ENCODE measurements at places on chromosomes 16 and 17.

GRCh38 chr16:85159179-85159980, 47.1 kb upstream of the CIBAR2 start:
- no peak for DNase-seq

- DNase-seq, result no peak
Observed at GRCh38 chr17:50265690-50266315, 8.5 kb upstream of the TMEM92 start.

GRCh38 chr17:66983414-66984021, 19.0 kb downstream of the CACNG4 start:
- DNase-seq, result peak; percentile 57

GRCh38 chr16:71576971-71577370, at the start of gene TAT:
Gene TAT, minus strand, starts transcription at chr16:71577092. Its CDS starts 677 bp downstream, at chr16:71576415.
- DNase-seq, result no peak

DNA sequence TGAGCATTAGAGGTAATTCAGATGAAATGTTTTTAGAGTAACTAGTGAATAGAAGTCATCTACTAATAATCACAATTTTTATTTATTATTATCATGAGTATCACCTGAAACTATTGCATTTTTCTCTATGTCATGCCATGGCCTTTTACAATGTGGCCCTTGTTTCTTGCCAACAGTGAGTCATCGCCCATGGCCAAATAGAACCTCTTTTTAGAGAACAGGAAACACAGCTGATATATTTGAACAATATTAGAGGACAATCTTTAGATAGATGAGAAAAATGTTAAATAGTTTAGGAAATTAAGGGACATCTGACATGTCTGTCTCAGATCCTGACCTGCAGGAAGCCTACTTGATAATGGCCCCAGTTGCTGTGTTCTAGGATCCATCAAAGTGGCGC, 1584.4 kb upstream of the GOT2 start:
- DNase-seq, result no peak

GRCh38 chr16:77548766-77549165, 113.9 kb upstream of the ADAMTS18 start:
- no peak for DNase-seq

DNA sequence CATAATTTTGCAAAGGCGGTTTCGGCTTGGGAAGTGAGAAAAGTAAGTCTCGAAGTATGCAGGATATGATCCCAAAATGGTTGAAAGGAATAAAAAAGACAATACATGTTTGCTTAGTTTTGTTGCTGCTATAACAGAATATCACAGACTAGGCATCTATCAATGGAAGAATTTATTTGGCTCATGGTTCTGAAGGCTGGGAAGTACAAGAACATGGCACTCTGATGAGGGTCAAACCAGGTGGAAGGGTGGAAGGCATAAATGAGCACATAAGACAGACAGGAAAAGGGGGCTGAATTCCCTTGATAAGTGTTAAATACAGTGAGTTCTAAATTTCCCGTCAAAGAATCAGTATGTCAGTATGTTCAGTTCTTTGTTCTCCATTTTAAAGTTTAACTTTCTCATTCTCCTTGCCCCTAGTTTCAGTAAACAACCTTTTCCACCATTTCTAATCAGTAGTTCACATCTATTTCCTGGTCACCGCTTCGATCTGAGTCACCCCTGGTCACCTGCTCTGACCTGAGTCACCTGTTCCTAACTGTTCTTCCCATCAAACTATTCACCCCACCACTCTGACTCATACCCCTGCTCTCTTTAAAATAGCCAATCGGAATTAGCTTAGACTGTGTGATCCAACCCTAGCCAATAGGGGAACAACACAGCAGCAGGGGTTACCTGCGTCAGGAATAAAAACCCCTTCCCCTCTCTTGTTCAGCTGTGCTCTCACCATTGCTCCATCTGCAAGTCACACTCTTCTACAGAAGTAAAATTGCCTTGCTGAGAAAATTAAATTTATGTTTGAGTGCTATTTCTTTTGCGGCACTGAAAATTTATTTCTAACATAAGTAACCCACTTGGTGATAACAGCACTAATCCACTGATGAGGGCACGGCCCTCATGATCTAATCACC, 240.8 kb downstream of the STX8 start:
- no peak for DNase-seq

DNA sequence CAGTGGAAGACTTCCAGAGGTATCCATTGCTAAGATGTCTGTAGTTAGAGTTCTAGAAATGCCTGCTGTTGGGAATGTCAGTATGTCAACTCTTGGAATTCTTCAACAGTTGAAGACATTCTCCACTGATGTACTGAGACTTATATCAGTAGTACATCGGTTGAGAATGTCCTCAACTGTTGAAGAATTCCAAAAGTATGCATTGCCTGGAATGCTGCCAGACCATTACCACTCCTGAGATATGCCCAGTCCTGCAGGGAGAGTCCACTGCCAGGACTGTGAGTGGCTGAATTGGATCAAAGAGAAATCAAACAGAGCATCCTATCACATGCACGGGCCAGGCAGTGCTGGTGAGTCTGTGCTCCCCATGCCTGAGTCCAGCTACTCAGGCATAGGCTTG, 42.0 kb downstream of the IL21R start:
- no peak for DNase-seq

DNA sequence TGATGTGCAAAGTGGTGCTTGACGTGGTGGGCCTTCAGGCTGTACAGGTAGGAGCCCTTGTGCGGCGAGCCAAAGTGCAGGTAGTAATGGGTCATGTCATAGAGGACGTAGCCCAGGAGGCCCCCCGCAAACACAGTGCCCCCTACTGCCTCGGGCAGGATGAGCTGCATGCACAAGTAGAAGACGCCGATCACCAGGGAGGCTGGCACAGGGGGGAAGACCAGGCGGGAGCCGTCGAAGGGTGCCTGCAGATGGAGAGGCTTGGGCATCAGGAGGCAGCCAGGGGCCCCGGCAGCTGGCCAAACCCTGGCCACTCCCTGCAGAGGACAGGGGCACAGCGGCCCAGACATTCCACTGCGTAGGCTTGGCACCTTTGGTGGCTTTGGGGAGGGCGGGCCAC, 15.7 kb upstream of the MLKL start:
- no peak for DNase-seq

DNA sequence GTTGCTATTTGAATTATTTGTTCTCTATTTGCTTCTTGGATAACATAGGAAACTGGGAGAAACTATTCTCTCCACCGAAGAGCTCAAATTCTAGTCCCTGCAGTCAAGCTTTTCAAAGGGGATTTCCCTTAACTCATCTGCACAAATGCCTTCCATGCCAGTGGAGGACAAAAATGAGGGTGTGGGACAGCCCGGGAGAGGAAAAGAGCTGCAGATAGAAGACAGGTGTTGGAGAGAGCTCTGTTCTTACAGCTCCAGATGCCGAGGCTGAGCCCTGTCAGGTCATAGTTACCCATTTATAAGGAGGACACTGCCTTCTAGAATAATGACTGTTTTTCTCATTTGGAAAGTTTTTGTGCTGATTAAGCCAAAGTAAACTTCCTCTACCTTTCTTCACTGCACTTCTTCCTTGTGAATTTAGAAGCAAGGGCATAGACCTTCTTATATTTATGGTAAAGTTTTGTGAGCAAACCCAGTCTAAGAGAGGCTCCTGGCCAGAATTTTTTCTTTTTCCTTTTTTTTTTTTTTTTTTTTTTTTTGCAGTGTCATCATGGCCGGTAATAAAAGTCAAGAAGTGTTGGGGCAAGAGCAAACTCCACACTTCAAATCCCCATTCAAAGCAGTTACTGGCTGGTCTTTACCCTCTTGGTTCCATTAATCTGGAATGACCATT, 177.2 kb downstream of the ABCC12 start:
- no peak for DNase-seq

GRCh38 chr16:6905601-6906000, 427.0 kb upstream of the RBFOX1 start:
- DNase-seq, result no peak

DNA sequence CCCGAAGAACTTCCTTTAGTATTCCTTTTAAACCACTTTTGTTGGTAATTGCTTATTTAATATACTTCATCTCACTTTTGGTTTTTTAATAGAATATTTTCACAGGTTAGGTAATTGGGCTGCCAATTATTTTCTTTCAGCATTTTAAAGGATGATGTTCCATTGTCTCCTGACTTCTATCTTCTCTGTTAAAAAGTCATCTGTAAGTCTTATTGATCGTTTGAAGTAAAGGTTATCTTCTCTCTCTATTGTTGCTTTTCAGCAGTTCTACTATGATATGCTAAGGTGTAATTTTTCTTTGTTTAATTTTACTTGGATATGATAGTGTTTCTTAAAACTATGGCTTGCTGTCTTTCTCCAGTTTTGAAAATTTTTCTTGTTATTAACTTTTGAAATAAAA, 307.5 kb downstream of the MAP2K4 start:
- no peak for DNase-seq

DNA sequence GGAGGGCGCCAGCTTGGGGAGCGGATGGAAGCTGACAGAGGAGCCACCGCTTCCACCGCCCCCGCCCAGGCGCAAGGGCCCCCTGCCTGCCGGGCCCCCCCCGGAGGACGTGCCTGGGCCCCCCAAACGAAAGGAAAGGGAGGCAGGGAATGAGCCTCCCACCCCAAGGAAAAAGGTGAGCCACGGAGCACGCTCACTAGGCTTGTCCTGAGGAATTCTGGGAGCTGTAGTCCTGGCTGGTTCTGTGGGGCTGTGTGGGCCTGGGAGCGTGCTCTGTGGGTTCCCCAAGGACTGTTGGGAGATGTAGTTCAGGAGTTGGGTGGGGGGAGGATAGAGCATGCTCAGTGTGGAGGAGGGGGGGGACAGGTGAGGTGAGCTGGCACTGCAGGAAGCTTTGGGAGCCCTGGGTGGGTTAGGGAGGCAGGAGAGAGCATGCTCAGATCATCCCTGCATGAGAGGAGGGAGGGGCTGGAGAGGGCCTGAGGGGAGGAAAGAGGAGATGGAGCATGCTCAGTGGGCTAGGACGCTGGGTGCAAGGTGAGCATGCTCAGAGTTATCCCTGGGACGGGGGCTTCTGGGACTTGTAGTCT, 4.5 kb downstream of the FBXL19 start:
- peak; percentile 28 for DNase-seq

DNA sequence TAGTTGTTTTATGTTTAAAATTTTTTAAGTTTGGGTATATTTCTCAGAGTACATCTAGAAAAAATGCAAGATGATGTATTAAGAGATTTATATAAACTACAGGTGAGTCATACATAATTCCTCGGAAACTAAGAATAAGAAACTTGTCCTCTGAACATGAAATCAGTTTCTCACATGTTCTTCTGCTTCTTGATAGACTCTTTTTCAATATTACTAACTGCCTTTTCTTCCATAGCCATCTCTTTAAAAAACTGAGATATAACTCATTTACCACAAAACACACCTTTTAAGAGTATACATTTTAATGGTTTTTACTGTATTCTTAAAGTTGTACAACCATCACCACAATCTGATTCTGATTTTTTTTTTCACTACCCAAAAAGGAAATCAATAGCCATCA, 238.4 kb upstream of the AXIN2 start:
- DNase-seq, result no peak

GRCh38 chr17:13152501-13152900, 134.7 kb upstream of the ELAC2 start:
- no peak for DNase-seq

- no peak for DNase-seq
Observed at GRCh38 chr16:28042811-28043210, 20.7 kb downstream of the GSG1L start.
